GM23338 (cell line): ENCODE measurements at places on chromosomes 1 and 21.

DNA sequence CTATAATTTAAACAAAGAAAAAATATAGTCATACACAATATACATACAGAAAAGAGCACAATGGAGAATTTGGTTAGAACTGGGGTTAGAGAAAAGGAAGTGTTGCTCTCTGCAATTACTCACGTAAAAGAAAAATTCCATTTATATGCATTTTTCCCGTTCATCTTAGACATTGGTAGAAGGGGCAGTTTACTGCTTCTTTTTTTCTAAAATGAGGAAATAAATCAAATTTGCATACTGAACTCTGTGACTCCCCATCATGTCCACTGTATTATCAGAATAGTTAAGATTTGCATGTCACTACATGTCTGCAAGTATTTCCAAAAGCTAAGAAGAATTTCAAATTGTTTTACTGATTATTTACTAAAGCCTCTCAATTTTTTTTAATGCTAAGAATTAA, 44.1 kb upstream of the C1orf105 start:
- DNase-seq = no peak

GRCh38 chr1:204962742-204963632, 80.0 kb upstream of the CNTN2 start:
- no peak for DNase-seq

DNA sequence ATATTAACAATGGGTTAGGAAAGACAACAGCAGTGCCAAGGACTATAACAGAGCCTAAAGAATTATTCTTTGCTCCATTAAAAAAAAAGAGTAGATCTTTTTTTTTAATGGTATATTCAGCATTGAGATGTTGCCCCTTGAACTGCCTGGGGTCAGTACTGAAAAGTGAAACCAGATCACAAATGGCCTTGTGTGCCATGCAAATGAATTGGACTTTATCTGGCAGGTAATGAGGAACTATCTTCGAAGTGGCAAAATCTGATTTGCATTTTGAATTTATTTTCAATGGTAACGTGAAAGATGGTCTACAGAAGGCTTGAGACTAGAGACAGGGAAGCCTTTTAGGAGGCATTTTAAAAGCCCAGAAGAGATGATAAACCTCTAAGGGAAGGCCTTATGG, 21.4 kb upstream of the PKN2 start:
- DNase-seq = no peak

- peak; percentile 84 for DNase-seq
Observed at GRCh38 chr1:8858888-8859706, 19.4 kb downstream of the ENO1 start.

- DNase-seq = no peak
Observed at GRCh38 chr1:109718495-109718894, 6.4 kb downstream of the GSTM5 start.

DNA sequence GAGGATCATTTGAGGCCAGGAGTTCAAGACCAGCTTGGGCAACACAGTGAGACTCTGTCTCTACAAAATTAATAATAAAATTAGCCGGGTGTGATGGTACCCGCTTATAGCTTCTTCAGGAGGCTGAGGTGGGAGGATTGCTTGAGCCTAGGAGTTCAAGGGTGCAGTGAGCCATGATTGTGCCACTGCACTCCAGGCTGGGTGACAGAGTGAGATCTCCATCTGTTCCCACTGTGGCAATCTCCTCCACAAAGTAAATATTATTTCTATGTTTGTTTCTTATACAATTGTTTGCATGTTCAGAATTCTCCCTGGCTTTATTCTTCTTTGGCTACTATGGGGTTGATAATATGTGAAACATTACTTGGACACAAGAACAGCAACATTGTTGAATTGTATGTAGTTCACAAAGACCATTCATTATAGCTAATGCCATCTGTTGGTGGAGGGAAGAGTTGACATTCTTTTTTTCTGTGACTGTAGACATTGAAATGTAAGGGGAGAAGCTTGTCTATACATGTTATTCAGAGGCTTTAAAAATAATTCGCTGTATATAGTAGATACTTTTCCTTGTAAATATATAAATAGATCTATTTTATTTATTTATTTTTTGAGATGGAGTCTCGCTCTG, 47.8 kb upstream of the SRSF10 start:
- peak; percentile 30 for DNase-seq

DNA sequence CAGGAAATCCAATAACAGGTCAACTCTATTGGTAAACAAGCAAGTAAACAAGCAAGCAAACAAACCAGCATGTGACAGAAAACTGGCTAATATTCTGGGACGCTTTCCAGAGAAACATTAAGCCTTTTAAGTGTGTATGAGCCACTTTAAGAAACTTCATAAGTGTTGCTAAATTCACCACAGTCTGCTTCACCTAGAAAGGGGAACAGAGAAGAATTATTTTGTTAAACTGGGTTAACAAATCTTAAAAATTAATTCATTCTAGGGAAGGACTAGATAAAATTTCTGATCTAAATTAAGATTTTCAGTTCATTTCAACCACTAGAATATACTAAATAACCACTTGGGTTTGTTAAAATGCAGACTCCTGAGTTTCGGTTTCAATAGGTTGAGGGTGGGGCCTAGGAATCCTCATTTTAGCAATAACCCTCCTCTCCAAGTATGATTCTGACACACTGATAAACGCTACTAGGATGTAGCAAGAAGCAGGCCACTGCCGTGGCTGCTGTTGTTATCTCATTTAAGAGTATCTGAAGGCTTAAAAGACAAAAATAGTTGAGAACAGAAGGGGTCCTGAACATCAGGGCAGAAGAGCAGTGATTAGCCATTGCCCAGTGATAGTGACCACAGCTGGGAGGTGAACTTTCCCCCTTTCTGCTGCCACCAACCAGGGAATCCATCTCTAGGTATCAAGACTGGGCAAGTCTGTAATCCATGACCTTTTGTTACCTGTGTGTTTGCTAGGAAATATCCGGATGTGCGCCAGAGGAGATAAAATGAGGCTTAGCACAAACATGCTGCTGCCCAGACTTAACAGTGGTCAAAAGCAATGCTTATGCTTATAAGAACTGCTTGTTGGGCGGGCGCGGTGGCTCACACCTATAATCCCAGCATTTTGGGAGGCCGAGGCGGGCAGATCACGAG, 11.2 kb downstream of the CREG1 start:
- no peak for DNase-seq

DNA sequence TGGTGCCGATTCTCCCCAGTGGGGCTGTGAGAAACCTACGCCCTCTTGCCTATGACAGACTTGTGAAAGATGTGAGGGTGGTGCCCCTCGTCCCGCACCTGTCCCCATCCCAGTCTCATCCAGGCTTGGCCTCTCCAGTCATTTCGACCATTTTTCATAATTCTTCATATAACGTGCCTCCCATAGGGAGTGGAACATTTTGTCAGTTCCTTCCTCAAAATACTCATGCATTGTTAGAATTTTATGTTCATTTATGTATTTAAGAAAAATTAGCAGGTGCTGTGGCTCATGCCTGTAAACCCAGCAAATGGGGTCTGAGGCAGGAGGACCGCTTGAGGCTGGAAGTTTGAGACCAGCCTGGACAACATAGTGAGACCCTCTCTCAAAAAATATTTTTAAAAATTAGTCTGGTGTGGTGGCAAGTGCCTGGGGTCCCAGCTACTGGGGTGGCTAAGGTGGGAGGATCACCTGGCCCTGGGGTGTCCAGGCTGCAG, 19.7 kb upstream of the SMPDL3B start:
- DNase-seq = no peak

DNA sequence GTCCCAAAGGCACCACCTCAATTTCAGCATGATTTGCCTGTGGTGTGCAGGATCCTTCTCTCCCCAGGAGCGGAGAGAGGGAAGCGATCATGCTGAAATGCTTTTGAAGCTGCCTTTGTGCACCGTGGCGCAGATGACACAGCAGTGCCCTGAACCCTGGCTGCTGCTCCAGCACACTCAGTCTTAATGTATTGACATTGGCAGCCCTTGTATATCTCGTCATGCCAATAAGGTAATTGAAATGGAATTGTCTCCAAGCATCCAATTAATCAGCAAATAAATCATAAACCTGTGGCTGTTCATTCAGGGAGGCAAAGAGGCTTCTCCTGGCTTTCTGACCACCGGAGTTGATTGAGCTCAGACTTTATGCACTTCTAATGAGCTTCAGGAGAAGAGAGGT, 139.8 kb downstream of the KAZN start:
- no peak for DNase-seq

GRCh38 chr1:218671573-218671972, 326.4 kb downstream of the TGFB2 start:
- DNase-seq = no peak

- DNase-seq = no peak
Observed at GRCh38 chr1:152886758-152887409, 8.8 kb downstream of the SMCP start.

- DNase-seq = no peak
Observed at GRCh38 chr1:180970333-180971079, 52.2 kb downstream of the STX6 start.

- DNase-seq = peak; percentile 89
Observed at GRCh38 chr1:2115702-2116341, 65.6 kb downstream of the PRKCZ start.

- DNase-seq = no peak
Observed at GRCh38 chr1:27505420-27505680, 15.4 kb upstream of the WASF2 start.

DNA sequence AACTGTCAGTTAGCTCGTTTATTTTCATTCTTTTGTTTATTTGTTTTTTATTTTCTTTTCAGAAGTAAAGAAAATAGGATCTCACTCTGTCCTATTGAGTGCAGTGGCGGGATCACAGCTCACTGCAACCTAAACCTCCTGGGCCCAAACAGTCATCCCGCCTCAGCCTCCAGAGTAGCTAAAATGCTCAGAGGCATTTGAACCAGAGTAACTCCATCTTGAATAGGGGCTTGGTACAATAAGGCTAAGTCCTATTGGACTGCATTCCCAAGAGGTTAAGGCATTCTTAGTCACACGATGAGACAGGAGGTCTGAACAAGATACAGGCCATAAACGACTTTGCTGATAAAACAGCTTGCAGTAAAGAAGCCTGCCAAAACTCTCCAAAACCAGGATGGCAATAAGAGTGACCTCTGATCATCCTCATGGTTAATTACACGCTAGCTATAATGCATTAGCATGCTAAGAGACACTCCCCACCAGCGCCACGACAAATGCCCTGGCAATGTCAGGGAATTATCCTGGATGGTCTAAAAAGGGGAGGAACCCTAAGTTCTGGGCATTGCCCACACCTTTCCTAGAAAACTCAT, 13.1 kb upstream of the COP1 start:
- DNase-seq = no peak
